GDM1 (cell line): ENCODE measurements at places on chromosomes 16 and 17.

- no peak for DNase-seq
Measured at GRCh38 chr17:43316522-43317142, 82.2 kb upstream of the ARL4D start.

DNA sequence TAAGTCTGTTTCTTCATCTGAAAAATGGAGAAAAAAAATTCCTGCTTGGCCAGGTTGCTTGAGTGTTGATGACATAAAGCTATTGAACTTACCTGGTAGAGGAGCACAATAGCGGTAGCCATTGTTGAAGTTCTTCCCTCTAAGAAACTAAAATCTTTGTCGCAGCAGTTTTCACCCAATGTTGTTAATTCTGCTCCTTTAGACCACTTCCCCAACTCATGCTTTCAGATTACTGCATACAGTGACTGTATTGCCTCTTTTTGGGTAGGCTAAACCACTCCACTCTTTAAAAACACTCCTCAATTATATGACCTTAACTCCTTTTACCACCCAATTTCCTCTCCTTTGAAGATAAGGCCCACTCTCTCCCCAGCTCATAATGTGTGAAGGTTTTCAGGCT lies 35.7 kb upstream of the CCL2 start:
- DNase-seq = no peak

DNA sequence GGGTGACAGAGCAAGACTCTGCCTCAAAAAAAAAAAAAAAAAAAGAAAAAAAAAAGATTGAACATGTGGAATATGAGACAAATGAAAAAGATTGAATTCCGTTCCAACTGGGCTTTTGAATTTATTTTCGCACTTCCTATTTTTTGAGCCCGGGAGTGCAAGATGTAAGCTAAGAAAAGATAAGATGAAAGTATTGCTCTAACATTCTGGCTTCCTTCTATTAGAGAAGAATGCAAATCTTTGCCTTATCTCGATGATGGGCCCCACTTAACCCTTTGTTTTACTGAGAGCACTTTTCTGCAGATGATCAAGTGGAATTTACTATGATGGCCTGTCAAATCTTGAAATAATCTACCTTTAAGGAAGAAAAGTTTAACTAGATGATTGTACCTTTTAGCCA lies 96.3 kb downstream of the WWOX start:
- DNase-seq = no peak

GRCh38 chr17:62802561-62803205 lies 5.4 kb downstream of the MARCHF10 start:
- no peak for DNase-seq

- DNase-seq = no peak
Measured at GRCh38 chr17:17149520-17150447, 56.3 kb downstream of the PLD6 start.

GRCh38 chr17:30954046-30954830 lies 16.6 kb upstream of the RNF135 start:
- peak; percentile 41 for DNase-seq

DNA sequence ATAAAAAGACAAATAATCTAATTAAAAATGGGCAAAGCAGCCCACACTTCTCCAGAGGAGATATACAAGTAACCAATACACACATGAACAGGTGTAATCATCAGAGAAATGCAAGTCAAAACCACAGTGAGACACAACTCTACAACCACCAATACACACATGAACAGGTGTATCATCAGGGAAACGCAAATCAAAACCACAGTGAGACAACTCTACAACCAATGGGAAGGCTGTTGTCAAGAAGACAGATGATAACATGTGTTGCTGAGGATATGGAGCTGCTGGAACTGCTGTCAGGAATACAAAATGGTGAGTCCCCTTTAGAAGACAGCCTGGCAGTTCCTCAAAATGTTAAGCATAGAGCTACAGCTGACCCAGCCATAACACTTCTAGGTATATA lies 22.5 kb upstream of the ENGASE start:
- no peak for DNase-seq

GRCh38 chr17:4663711-4664110 lies 22.2 kb upstream of the ALOX15 start:
- no peak for DNase-seq

GRCh38 chr17:75825748-75826370 lies 18.3 kb downstream of the UNC13D start:
- DNase-seq = no peak

DNA sequence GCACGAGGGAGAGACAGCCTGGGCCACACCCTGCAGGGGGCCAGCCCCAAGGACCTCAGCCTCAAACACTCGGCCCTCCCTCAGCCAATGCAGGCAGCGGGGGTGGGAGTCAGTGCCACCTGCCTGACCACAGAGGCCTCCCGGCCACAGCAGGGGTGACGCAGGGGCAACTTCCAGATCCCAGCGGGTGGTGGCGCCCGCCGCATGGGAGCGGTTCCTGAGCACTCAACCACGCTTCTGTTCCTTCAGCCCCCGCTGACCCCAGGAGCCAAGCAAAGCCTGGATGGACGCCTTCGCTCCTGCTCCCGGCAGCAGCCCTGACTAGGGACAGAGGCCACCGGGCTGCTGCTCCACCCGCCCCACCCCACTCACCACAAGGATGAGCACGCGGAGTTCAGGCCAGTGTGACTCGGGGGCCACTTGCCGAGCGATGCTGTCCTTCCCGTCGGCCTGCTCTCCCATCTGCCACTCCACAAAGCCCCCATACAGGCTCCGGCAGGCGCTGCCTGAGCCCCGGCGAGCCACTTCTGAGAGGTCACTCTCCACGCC lies 5.0 kb upstream of the CYBA start:
- no peak for DNase-seq

DNA sequence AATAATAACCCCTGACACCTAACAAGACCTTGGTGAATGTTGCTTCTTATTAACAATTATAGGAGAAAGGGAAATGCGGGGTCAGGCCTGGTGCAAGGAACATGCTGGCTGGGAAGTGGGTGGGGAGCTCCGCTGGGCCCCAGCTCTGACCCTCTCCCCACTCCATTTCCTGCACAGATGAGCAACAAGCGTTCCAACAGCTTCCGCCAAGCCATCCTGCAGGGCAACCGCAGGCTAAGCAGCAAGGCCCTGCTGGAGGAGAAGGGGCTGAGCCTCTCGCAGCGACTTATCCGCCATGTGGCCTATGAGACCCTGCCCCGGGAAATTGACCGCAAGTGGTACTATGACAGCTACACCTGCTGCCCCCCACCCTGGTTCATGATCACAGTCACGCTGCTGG lies 23.0 kb downstream of the RHBDL3 start:
- DNase-seq = peak; percentile 87
